ENCODE measurements at places on chromosomes 6 and 20. TPM values are rescaled to one million over a fixed set of nuclear protein-coding genes. Genes with fewer than 3 reads are reported as not detected.

DNA sequence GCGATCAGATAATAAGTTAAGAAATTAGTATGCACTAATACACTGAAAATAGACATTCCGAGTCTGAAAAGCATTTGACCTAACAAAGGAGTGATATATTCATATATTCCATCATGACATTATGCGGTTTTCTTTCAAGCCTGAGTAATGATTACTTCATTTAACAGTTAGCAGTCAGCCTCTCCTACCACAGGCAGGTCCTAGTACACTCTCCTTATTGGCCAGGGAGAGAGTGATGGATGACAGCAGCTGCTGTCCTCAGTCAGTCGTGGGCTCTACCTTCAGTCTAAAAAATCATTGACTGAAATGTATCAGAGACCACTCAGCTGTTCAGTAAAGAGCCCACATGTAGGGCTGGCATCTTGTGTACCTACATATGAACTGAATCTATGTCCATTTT, 33.2 kb upstream of the VGLL2 start:
- no peak for DNase-seq

GRCh38 chr6:149065658-149066556, 251.6 kb upstream of the TAB2 start:
- DNase-seq = no peak

GRCh38 chr6:126524811-126525326, 185.0 kb downstream of the CENPW start:
- DNase-seq = no peak

Gene TGM3
- not detected for total RNA-seq

Gene MCCD1
- not detected for total RNA-seq

Gene BPI
- total RNA-seq = not detected

Gene ZNF133
- total RNA-seq = 8.0 TPM

DNA sequence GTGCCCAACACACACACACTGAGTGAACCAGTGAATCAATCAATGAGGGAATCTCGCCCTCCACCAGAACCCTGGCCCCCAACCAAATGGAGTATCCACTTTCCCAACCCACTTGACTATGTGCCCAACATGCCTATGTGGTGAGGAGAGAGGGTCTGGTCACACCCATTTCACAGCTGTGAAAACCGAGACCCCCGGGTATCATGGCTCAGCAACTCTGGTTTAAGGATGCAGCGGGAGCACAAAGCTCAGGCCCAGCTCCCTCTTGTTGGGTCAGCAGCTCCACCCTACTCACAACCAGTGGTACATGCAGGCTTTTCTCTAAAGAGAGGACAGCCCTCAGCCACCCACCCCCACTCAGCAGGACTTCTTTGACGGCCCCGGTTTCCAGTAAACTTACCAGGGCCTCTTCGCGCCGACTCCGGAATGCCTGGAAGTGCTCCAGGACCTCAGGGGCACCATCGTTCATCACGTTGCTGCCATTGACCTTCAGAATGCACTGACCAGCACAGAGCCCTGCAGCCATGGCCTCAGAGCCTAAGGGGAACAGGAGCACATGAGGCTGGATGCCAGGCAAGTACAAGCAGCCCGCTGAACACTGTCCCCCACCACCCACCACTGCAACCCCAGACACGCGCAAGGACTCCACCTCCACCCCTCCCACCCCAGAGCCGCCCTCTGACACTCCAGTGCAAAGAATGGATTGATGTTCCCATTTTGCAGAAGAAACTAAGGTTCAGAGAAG, 174.7 kb downstream of the PREX1 start:
- DNase-seq = no peak

DNA sequence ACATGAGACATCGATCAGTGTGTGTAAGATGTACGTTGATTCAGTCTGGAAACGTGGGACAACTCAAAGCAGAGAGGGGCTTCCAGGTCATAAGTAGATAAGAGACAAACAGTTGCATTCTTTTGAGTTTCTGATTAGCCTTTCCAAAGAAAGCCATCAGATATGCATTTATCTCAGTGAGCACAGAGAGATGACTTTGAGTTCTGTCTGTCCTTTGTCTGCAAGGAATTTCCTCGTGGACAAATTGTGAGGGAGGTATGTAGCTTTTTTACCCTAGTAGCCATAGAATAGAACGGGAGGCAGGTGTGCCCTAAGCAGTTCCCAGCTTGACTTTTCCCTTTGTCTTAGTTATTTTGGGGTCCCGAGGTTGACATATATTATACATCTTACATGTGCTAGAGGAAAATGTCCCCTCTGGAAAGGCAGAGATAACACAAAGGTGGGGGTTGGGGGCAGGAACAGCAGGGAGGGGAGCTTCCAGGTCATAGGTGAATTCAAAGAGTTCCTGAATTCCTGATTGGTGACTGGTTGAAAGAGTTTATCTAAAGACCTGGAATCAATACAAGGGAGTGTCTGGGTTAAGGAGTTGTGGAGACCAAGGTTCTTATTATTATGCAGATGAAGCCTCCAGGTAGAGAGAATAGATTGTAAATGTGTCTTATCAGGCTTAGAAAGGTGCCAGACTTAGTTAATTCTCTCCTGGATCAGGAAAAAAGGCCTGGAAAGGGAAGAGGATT, 237.0 kb downstream of the NFATC2 start:
- DNase-seq = no peak

Measured in activated B cell treated with CpG ODN at 0.5 μM for 24 hours (primary cell).